ENCODE measurements at places on chromosomes 4 and X.

- no peak for DNase-seq
Observed at GRCh38 chr4:159280442-159281172, 177.7 kb downstream of the RAPGEF2 start.

GRCh38 chr4:589219-589963, 13.3 kb upstream of the TMEM271 start:
- peak; percentile 27 for DNase-seq

GRCh38 chrX:69523314-69523713, 19.2 kb downstream of the NALF2 start:
- no peak for DNase-seq

GRCh38 chr4:37132975-37133360, 111.6 kb upstream of the NWD2 start:
- DNase-seq = no peak

DNA sequence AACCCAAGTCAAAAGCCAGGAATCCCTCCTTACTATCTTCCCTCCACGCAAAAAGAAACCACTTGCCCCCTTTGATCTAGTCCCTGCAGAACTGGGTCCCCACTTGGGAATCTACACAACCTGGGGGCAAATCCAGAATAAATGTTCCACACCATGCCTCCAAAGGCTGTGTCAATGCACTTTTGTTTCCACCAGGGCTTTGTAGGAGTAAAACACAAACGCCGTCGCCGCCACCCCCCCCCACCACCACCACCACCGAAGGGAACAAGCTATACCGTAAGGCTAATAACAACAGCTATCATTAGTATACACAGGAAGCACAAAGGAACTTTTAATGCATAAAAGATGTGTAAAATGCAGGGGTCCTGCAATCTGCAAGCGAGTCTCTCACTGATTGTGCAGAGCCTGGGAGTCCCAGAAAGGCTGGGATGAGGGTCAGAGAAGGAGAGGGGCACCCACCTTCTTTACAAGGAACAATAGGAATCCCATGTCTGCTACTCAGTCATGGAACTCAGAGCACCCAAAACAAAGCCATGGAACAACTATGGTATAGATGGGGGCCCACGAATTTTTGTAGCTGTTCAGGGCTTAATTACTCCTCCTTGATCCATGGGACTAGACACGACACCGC, 13.2 kb downstream of the BCOR start:
- DNase-seq = peak; percentile 57

All from H7 (cell line).